Stimulated activated CD4-positive, alpha-beta T cell treated with anti-CD3 and anti-CD28 coated beads, TNF-alpha, amount 100 ng/mL, for 1 hour (primary cell): ENCODE measurements at places on chromosomes 5 and 9.

DNA sequence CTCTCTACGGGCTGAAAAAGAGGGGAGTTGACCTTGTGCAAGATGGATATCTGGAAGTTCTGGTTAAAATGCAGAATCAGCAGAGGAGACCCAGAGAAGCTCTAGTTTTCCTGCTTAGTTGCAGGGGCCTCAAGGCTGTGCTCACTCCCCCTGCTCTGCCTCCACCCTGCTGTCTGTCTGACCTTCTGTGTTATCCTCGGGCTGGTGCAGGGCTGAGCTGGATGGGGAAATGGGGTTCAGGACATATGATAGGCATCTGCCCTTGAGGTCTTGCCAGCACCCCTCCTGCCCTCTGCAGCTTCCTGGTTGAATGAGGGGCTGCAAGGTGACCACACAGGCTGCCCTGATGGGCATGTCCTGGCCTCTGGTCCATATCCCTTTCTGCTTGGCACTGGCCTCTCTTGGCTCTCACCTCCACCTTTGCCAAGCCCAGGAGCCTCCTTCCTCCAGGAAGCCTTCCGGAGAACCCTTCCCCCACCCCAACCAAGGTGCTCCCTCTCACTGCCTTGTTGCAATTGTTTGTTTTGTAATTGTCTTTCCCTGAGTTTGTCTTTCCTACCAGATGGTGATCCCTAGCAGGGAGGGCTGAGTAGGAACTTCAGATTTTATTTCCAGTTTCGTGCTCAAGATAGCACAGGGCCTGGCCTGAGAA, 1.3 kb downstream of the TMEM268 start:
- DNase-seq, result no peak

DNA sequence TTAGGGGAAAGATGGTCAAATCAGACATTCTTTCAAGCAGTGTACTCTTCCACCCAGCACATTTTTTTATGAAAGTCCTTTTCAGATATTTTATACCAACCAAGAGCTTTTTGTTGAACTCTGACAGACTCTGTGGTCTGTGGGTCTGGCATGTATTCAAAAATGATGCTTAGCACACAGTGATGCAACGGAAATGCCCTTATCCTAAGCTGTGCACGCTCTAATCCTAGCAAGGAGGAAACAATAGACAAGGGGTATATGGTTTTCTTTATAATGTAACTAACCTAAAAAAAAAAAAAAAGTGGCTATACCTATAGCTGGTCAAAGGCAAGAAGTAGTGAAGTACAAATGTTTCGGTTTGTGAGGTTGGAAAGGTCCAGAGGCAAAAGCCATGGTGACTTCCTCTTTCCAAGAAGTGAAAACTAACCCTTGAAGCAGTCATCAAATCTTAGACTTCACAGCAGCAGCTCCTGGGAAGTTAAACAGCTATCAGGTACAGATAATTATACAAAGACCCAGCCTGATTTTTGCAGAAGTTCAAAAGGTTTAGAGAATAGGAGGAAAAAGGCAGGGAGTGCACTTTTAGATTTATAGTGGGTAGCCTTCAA, 82.5 kb downstream of the SEMA6A start:
- no peak for DNase-seq

GRCh38 chr5:56309262-56309826, 76.2 kb upstream of the ANKRD55 start:
- DNase-seq, result no peak

GRCh38 chr5:150622157-150622556, 18.3 kb upstream of the SYNPO start:
- no peak for DNase-seq

DNA sequence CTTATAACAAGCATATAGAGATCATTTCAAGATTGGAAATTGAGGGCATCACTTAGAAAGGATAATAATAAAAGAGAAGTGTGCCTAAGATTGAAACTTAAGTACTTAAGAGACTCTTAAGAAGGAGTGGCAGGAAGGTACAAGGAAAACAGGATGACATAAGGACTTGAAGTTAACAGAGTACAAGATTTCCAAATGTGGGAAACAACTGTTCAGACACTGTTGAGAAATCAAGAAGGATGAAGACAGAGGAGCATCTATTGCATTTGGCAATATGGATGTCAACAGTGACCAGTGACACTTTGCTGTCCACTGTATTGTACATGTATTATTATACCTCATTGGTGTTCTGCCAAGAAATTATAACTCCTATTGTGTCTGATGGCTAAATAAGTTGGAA, 157.8 kb upstream of the PTGER4 start:
- DNase-seq, result no peak
